ENCODE measurements at places on chromosomes 6 and 20.

GRCh38 chr6:70411542-70412251 is 1.6 kb upstream of the FAM135A start:
- DNase-seq = no peak

DNA sequence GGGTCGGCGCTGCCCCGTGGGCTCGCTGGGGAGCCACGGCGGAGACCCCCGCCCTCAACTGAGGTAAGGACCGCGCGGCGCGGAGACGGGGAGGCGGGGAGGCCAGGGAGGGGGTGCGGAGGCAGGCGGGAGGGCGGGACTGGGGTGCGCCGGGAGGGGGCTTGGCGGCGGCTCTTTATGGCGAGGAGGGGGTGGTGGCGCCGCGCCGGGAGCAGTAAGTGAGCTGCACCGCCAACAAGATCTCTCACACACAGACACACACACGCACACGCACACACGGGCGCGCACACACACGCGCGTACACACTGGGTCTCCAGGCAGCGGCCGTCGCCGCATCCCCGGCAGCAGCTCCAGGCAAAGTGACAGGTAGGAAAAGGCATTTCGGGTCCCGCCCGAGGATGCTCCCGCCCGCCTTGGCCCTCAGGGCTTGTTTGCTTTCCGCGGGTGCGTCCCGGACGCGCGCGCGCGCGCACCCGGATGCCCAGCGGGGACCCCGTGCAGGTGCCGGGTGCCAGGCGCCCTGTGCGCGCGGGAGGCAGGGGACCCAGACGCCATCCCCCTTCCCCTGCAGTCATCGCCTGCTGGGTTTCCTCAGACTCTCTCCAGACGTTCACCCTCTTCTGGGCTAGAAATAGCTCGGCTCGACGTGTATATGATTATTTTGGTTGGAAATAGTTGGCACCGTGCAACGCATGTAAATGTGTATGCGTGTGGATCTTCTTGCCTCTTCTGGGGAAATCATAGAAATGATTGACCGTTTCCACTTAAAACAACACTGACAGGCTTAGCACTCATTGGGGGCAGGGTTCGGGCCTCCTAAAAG is at the start of gene PLCB4:
Gene PLCB4, plus strand, starts transcription at position 247 of the 823 bp plus-strand sequence. CDS start 238,728 bp downstream, outside the sequence.
- DNase-seq = no peak

DNA sequence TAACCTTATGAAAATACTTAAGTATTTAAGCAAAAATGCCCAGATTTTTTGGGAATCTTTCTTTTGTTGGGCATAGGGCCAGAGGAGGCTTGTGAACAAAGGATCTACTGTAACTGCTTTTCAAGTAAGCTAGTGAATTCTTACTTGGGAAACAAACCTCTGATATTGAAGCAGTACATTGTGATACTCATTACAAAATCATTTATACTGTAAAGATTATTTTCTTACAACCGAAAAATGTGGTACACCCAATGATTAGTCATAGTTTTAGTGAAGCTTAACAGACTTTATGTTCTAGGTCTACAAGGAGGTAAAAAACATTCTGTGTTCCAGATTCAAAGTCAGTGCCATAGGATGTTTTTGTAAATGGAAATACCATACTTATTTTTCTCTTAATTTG is 272.9 kb upstream of the KCNQ5 start:
- DNase-seq = no peak

GRCh38 chr6:157064502-157064901 is 258.8 kb downstream of the TMEM242 start:
- DNase-seq = no peak

- peak; percentile 59 for DNase-seq
These were observed 3.9 kb upstream of the LY6G6D start for GRCh38 chr6:31711233-31711632.

DNA sequence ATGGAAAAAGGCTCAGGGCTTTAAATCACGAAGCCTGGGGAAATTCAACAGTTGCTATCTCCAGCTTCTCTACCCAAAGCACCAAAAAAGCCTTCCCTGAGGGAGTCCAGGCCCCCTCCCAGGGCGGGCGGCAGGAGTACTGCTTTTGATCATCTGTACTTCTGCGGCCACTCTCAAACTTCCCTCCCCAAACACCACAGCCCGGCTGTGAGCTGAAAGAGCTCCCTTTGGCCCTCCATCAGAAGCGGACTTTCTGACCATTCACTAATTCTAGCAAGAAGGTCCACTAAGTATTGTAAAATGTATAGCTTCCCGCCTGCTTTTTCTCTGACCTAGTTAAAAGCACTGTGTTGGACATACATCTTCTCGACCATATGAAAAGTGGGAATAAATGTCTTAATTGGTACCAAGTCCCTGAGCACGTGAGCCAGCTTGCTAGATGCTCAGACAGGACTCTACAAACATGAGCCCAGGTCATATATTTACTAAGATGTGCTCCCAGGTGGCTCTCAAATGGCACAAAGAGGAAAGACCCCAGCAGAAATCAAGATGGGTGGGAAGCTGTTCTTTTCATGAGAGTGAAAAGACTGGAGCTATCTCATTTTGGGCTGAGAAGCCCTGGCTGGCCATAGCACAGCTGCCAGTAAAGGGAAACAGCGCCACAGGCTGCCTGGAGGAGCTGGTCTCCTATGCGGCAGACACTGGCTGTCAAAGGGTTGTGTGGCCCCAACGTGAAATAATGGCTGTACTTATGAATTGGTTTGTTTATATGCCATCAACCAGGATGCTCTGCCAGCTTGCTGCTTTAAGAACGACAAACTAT is 58.6 kb downstream of the GFOD1 start:
- DNase-seq = peak; percentile 47

GRCh38 chr6:120447605-120448004 is 886.7 kb downstream of the TBC1D32 start:
- DNase-seq = no peak

DNA sequence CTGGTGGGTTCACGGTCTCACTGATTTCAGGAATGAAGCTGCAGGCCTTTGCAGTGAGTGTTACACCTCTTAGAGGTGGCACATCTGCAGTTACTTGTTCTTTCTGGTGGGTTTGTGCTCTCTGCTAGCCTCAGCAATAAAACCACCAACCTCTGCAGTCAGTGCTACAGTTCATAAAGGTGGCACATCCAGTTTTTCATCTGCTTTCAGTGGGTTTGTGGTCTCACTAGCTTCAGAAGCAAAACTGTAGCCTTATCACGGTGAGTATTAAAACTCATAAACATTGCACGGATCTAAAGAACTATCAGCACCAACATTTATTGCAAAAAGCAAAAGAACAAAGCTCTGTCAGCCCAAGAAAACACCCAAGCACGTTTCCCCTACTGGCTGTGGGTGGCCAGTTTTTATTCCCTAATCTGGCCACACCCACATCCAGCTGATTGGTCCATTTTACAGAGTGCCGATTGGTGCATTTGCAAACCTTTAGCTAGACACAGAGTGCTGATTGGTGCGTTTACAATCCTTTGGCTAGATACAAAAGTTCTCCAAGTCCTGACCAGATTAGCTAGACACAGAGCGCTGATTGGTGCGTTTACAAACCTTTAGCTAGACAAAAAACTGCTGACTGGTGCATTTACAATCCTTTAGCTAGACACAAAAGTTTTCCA is 3.4 kb upstream of the TMEM14C start:
- DNase-seq = peak; percentile 51

DNA sequence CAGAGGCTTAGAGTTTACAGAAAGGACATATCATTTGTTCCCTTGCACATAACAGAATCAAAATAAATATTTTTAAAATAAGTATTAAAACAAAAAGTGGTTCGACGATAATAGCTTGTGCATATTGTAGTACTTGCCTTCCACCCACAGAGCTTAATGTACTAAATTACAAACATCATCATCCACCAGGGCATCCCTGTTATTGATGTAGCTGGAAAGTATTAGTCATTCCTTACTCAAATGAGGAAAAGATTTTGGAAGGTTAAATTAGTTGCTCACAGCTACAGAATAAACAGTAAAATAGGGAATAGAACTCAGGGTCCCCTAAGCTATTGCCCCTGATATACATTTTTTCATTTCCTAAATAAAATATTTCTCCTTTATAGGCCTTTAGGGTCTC is 150.3 kb downstream of the PTPRK start:
- DNase-seq = no peak

DNA sequence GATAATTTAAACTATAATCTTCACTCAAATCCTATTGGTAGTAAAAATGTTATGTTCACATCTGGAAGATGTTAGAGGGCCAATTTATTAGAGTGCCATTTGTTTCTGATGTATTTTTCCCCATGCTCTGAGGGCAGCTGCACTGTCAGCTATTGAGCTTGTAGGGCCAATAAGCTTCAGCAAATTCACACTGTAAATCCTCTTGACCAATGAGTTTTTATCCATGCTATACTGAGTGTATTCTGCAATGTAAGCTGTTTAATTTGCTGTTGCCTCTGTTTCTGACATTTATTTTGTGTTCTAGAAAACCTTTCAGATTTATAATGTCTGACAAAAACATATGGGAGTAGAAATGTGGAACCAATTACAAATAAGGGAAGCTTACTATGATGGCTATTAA is 62.6 kb downstream of the OGFRL1 start:
- DNase-seq = no peak

GRCh38 chr20:11229772-11230171 is 556.0 kb upstream of the JAG1 start:
- no peak for DNase-seq

DNA sequence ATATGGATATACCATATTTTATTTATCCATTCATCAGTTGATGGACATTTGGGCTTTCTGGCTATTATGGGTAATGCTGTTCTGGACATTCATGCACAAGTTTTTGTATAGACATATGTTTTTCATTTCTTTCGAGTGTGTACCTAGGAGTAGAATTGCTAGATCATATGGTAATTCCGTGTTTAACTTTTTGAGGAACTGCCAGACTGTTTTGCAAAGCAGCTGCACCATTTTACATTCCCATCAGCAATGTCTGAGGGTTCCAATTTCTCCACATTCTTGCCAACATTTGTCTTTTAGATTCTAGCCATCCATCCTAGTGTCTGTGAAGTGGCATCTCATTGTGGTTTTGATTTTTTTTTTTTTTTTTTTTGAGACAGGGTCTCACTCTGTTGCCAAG is 20.8 kb downstream of the SRC start:
- DNase-seq = no peak

- no peak for DNase-seq
These were observed 205.3 kb upstream of the ASCC3 start for GRCh38 chr6:101086473-101086872.

GRCh38 chr6:167580619-167580911 is 246.1 kb upstream of the AFDN start:
- no peak for DNase-seq

GRCh38 chr20:33673410-33674293 is 576 bp downstream of the NECAB3 start:
- no peak for DNase-seq

DNA sequence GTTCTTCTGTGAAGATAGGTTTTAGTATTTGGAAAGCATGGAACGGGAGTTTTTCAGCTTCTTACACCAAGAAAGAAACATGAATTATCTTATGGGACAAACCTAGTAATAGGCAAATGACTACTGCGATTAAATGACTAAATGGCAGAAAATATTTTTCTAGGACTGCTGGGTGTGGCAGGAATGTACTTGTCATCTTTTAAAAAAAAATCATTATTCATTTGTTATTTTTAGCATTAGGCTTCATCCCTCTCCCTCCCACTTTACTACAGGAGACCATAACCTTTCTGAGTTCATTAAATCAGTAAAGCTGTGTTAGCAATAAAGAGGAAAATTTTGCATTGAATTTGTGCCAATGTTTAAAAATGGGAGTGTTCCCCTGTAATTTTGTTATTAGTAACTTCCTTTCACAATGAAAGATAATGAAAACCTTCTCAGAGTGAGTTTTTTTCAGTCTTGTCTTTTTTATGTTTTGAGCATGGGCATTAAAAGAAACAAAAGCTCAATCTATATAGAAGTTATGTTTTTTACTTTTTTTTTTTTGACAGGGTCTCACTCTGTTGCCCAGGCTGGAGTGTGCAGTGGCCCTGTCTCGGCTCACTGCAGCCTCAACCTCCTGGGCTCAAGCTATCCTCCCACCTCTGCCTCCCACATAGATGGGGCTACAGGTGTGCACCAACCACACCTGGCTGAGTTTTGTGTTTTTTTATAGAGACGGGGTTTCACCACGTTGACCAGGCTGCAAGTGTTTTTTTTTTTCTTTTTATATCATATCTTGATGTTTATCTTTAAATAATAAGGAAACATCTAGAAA is 105.6 kb upstream of the CLDN20 start:
- DNase-seq = no peak

GRCh38 chr6:117976030-117976651 is 69.1 kb downstream of the SLC35F1 start:
- DNase-seq = peak; percentile 21

- no peak for DNase-seq
These were observed 22.1 kb downstream of the REPS1 start for GRCh38 chr6:138965971-138966370.

DNA sequence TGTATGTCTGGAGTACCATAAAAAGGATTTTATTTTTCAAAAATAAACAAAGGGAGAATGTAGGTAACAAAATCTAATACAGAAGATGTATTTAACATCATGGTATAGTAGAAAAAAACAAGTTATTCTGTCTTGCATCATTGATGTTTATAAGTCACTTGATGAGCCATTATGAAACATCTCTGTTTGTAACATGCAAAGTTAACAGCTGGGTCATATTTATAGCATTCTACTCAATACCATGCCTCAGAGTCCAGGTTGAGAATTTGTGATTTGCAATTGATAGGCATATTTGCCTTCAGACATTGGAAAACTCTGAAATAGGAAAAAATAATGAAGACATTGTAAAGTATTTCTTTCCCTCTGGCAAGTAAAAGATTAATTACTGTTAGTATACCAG is 52.3 kb upstream of the IL20RA start:
- DNase-seq = no peak

GRCh38 chr6:118770112-118770788 is 118.9 kb upstream of the CEP85L start:
- no peak for DNase-seq

- DNase-seq = no peak
These were observed 73.7 kb upstream of the ARMC2 start for GRCh38 chr6:108774555-108774954.

DNA sequence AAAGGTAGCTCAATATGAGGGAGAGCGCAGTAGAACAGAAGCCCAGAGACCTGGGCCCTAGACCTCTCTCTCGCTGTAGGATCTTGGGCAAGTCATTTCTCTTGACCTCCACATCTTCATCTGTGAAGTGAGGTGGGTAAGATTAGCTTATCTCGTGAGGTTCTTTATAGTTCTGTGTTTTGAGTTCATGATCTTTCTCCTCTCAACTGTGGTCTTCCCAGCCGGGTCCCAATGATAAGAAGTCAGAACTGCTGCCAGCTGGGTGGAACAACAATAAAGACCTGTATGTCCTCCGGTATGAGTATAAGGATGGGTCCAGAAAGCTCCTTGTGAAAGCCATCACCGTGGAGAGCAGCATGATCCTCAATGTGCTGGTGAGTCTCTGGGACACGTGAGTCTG is 6.9 kb downstream of the PSMF1 start:
- peak; percentile 41 for DNase-seq
